ENCODE measurements at places on chromosomes 16 and 17. TPM values are rescaled to one million over a fixed set of nuclear protein-coding genes. Genes with fewer than 3 reads are reported as not detected.

RND2 gene
- not detected for total RNA-seq

DNA sequence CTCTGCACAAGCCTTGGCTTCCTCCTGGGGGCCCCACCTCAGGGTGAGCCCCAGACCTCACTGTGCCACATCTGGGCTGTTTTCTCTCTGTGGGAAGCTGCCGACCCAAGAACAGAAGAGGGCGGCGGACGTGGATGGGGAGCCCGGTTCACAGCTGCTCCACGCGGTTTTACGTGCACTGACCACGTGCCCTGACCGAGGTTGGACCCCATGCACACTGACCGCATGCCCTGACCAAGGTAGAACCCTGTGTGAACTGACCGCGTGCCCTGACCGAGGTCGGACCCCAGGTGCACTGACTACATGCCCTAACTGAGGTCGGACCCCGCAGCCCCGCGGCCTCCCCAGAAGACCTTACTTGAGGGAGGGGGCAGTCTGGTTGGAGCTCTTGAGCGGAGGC lies 19.6 kb downstream of the CEP131 start:
- no peaks in the 10 kb centered on the region for H3K36me3 ChIP-seq
- no peak overlapping the region for H3K4me3 ChIP-seq
- no peaks in the 10 kb centered on the region for H3K27me3 ChIP-seq
- H3K27ac ChIP-seq, result no peak overlapping the region
- no peak for DNase-seq
- no peaks in the 10 kb centered on the region for H3K4me1 ChIP-seq

TPSD1 gene
- not detected for total RNA-seq

CD300LB gene
- not detected for total RNA-seq

DNA sequence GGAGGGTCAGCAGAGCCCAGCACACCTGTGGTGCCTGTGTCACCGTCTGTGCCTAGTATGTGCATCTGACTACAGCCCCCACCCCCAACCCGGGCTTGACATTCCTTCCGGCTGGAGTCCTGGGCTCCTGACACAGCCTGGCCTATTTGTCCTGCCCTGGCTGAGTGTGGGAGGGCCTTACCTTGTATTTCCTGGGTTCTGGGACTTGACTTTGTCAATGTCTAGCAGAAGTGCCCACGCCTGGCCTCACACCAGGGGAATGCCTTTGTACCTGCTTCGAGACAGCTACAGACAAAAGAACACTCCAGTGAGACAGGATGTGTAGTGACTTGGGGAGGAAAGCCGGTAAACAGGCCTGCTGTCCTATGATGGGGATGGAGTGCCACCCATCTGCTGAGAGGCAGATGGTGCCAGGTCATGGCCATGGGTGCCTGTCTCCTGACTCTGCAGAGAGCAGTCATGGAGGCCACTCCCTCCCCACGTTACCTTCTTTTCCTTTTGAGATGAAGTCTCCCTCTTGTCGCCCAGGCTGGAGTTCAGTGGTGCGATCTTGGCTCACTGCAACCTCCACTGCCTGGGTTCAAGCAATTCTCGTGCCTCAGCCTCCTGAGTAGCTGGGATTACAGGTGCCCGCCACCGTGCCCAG lies 42.8 kb downstream of the TNFRSF13B start:
- H3K4me3 ChIP-seq, result no peak overlapping the region
- H3K4me1 ChIP-seq, result no peaks in the 10 kb centered on the region
- H3K27me3 ChIP-seq, result no peaks in the 10 kb centered on the region
- no peak overlapping the region for H3K27ac ChIP-seq
- no peak for DNase-seq

All from activated CD8-positive, alpha-beta T cell treated with anti-CD3 and anti-CD28 coated beads, Interleukin-2, amount 10 ng/mL, durations not matched to agents 7 days and 5 days (primary cell).